Lung (tissue), 17 donors: ENCODE measurements at places on chromosomes 1 and 21. TPM values are rescaled to one million over a fixed set of nuclear protein-coding genes. Genes with fewer than 3 reads are reported as not detected.

THEM5 gene
- total RNA-seq: not detected

GPR3 gene
- total RNA-seq: 0.51 TPM

TMPRSS15 gene
- total RNA-seq: not detected

TRIM45 gene
- 6.0 TPM for total RNA-seq

LCE2A gene
- total RNA-seq: not detected

INTS3 gene
- 63.5 TPM for total RNA-seq

ESPN gene
- 11.2 TPM for total RNA-seq

NR1I3 gene
- total RNA-seq: not detected

ANKRD34A gene
- total RNA-seq: 0.06 TPM

FOXD2 gene
- total RNA-seq: 0.09 TPM

DNA sequence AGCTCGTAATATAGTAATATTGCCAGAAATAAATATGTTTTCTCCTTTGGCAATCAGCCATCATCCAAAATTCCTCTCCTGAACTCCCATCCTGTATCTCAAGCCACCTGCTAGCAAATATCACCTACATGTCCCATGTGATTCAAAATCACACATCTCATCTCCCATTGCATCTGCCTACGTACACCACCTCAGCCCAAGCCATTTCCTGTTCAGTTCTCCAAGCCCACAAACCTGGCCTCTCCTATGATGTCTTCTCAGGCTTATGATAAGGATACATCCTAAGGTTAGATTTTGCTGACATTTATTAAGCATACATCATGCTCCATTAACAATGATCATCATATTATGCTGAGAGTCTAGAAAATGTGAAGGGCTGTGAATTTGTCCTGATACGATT lies 31.9 kb upstream of the DEGS1 start:
- H3K36me3 ChIP-seq: peaks cover 8% of the 10 kb centered on the region
- H3K27ac ChIP-seq: no peak overlapping the region
- no peak for DNase-seq
- H3K27me3 ChIP-seq: no peaks in the 10 kb centered on the region
- no peaks in the 10 kb centered on the region for H3K4me1 ChIP-seq

DNA sequence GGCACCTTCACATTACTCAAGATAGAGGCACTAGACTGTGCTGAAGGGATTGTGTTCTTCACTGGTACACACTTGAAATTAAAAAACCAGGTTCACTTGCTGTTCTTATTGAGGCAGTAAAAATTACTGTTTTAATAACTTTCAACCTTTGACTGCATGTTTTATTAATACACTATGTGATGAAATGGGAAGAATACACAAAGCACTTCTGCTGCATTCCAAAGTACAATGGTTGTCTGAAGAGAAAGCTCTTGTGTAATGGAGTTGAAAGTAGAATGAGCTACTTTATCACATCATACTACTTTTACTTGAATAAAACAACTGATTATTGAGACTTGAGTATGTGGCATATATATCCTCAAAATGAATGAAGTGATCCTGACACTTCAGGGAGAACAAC lies 49.7 kb downstream of the LRRC8C start:
- H3K4me1 ChIP-seq: peaks cover 3% of the 10 kb centered on the region
- no peaks in the 10 kb centered on the region for H3K27me3 ChIP-seq
- H3K27ac ChIP-seq: no peak overlapping the region

DNA sequence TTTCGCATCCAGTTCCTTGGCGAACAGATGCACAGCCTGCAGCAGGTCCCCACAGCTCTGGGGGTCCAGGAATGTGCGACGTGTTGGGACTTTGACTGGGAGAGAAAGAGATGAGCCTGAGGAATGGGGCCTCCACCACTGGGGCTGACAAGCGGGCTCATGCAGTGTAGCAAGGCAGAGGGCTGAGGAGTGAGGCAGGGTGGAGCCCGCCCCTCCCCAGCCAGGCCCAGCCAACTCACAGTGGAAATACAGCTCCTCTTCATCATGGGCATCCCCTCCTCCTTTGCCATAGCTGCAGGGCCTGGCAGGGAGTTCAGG lies 30.7 kb downstream of the CDCA8 start:
- H3K4me3 ChIP-seq: no peak overlapping the region
- no peaks in the 10 kb centered on the region for H3K4me1 ChIP-seq
- peaks cover 3% of the 10 kb centered on the region for H3K27me3 ChIP-seq
- no peak overlapping the region for H3K27ac ChIP-seq
- no peaks in the 10 kb centered on the region for H3K36me3 ChIP-seq

GRCh38 chr1:19462781-19463503 lies 22.4 kb downstream of the CAPZB start:
- peaks cover 8% of the 10 kb centered on the region for H3K36me3 ChIP-seq
- peaks cover 6% of the 10 kb centered on the region for H3K4me1 ChIP-seq
- no peak for DNase-seq
- no peaks in the 10 kb centered on the region for H3K27me3 ChIP-seq

DNA sequence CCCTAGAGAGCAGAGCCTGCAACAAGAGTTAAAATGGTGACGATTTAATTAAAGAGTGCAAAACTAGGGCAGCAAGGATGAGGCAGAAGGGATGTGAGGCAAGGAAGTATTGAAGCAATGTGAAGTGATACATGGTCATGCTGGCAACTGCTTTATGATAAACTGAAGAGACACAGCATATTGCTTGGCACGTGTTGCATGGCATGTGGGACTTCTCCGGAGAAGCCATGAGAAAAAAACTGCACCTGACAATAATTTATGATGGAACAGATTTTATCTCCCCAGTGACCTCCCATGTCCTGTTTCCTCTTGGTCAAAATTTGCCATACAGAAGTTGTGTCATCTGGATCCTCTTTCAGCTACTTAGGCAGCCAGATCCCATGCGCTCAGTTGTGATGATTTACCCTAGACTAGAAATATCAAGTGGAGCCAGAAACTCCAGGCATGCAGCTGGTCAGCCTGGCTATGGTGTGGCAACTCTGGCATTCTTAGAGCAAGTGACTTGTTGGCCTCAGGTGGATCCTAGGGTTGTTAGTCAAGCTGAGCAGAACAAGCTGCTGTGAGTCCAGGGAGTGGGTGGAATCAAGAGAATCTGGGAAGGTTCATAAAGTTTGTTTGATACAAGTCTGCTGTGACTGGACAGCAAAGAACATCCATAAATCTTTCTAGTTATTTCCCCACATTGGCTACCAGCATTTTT lies 611.4 kb upstream of the USP24 start:
- no peak for DNase-seq
- no peaks in the 10 kb centered on the region for H3K27me3 ChIP-seq
- no peak overlapping the region for H3K27ac ChIP-seq
- H3K4me1 ChIP-seq: peaks cover 37% of the 10 kb centered on the region
- H3K4me3 ChIP-seq: no peak overlapping the region

GRCh38 chr1:240705579-240705978 lies 93.6 kb upstream of the GREM2 start:
- no peaks in the 10 kb centered on the region for H3K36me3 ChIP-seq
- H3K27me3 ChIP-seq: no peaks in the 10 kb centered on the region
- no peak overlapping the region for H3K4me3 ChIP-seq
- H3K4me1 ChIP-seq: no peaks in the 10 kb centered on the region
- no peak for DNase-seq
- no peak overlapping the region for H3K27ac ChIP-seq

DNA sequence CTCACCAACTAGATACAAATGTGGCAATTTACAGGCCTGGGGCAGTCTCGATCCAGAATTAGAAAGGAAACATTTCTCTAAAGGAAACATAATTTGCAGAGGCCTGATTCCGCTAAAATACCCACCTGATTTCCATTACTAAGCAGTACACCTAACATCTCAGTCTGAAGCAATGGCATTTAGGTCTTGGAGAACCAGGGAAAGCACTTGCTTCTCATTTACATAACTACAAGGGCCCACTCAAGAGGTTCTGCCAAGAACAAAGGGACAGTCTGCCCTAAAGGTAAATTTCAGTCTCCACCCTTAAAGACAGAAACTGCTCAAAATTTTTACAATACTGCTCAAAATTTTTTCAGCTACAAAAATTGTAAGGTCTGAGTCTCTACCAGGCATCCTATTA lies 123.7 kb upstream of the GJB5 start:
- H3K27me3 ChIP-seq: no peaks in the 10 kb centered on the region
- H3K4me3 ChIP-seq: no peak overlapping the region
- no peaks in the 10 kb centered on the region for H3K4me1 ChIP-seq

DNA sequence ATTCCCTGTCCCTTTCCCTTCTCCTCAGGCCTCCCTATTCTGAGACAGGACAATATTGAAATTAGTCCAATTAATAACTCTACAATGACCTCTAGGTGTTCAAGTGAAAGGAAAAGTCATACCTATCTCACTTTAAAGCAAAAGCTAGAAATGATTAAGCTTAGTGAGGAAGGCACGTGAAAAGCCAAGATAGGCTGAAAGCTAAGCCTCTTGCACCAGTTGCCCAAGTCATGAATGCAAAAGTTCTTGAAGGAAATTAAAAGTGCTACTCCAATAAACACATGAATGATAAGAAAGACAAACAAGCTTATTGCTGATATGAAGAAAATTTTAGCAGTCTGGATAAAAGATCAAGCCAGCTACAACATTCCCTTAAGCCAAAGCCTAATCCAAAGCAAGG lies 3.8 kb upstream of the MAP3K21 start:
- no peak overlapping the region for H3K27ac ChIP-seq
- H3K4me1 ChIP-seq: no peaks in the 10 kb centered on the region
- H3K27me3 ChIP-seq: no peaks in the 10 kb centered on the region

- H3K4me3 ChIP-seq: no peak overlapping the region
- no peaks in the 10 kb centered on the region for H3K27me3 ChIP-seq
- H3K27ac ChIP-seq: no peak overlapping the region
- no peak for DNase-seq
- no peaks in the 10 kb centered on the region for H3K4me1 ChIP-seq
- no peaks in the 10 kb centered on the region for H3K36me3 ChIP-seq
Measured at GRCh38 chr1:113320272-113320671, 70.0 kb upstream of the MAGI3 start.

DNA sequence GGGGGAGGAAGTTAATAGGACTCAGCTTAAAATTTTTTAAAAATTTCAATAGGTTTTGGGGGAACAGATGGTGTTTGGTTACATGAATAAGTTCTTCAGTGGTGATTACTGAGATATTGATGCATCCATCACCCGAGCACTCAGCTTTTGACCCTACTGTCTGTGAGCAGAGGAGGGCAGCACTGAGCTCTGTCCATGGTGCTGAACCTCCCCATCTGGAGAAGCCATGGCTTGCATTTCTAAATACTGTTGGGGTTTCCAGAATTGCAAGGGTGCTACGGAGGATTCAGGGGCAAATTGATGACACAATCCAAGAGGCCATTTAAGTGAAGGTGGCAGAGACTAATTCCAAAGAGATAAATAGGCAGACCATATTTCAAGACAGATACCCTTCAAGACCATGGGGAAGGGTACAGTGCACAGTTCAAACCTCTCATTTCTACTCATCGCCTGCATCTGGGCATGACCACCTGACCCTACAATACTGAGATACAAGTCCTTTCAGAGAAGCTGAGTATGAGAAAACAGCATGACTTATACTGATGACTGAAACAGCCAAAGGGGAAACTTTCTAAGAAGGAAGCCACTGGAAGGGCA lies 17.2 kb downstream of the SYT2 start:
- no peaks in the 10 kb centered on the region for H3K36me3 ChIP-seq
- no peak overlapping the region for H3K4me3 ChIP-seq
- no peaks in the 10 kb centered on the region for H3K4me1 ChIP-seq

DNA sequence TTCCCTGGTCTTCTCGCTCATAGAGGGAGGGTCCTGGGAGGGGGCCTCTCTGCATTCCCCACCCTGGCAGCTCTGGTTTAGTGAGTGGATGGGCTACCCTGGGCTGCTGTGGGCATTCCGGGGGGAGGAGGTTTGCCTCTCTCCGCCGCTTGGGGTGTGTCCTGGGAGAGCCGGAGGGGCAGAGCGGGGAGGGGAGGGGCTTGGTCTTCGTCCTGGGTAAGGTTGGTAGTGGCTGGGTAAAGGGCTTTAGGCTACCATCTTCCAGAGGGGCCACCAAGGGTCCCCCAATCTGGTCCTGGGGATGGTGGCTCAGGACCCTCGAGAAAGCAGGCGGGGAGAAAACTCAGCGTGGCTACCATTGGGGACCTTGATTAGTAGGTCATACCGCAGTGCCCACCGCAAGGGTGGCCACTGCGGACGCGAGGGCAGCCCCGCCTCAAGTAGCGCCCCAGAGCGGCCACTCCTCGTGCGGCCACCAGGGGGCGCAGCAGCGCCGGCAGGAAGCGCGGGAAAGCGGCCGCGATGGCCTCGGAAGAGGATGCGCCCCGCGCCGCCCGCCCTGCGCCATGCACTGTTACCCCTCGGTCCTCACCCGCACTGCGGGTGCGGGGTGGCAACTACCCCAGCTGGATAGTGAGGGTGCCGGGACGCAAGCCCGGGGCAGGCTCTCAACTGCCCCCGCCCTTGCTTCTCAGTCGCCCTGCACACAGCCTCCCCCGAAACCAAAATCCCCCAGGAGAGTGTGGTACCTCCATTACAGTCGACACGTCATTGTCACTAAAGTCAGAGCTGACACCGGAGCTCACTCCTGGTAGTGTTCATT lies 44.1 kb upstream of the SLC25A33 start:
- no peaks in the 10 kb centered on the region for H3K36me3 ChIP-seq
- H3K4me3 ChIP-seq: no peak overlapping the region
- H3K27me3 ChIP-seq: no peaks in the 10 kb centered on the region
- peaks cover 4% of the 10 kb centered on the region for H3K4me1 ChIP-seq
- H3K27ac ChIP-seq: no peak overlapping the region
- DNase-seq: peak; percentile 53

DNA sequence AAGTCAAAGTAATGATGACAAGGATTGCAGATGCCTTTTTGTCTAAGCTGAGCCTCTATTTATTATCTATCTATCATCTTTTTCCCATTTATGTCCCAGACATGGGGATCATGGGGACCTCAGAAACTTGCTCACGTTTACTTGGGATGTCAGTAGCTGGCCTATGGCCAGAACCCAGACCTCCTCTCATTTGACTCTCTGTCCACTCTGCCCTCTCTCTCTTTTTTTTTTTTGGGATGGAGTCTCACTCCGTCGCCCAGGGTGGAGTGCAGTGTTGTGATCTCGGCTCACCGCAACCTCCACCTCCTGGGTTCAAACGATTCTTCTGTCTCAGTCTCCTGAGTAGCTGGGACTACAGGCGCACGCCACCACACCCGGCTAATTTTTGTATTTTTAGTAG lies 3.7 kb upstream of the ID3 start:
- peak overlapping the region; percentile 72 for H3K27ac ChIP-seq
- peak; percentile 63 for DNase-seq
- H3K27me3 ChIP-seq: no peaks in the 10 kb centered on the region
- no peaks in the 10 kb centered on the region for H3K36me3 ChIP-seq
- peaks cover 61% of the 10 kb centered on the region for H3K4me1 ChIP-seq
- no peak overlapping the region for H3K4me3 ChIP-seq

- H3K27me3 ChIP-seq: no peaks in the 10 kb centered on the region
- DNase-seq: no peak
- H3K27ac ChIP-seq: no peak overlapping the region
- H3K4me1 ChIP-seq: no peaks in the 10 kb centered on the region
- peaks cover 69% of the 10 kb centered on the region for H3K36me3 ChIP-seq
Measured at GRCh38 chr1:1760345-1760650, 18.0 kb downstream of the NADK start.

GRCh38 chr1:109777980-109778625 lies 14.4 kb upstream of the EPS8L3 start:
- DNase-seq: peak; percentile 8
- H3K4me3 ChIP-seq: no peak overlapping the region
- peaks cover 22% of the 10 kb centered on the region for H3K4me1 ChIP-seq
- no peaks in the 10 kb centered on the region for H3K36me3 ChIP-seq

GRCh38 chr1:97996880-97997279 lies 76.0 kb upstream of the DPYD start:
- H3K27ac ChIP-seq: no peak overlapping the region
- no peaks in the 10 kb centered on the region for H3K4me1 ChIP-seq
- no peaks in the 10 kb centered on the region for H3K27me3 ChIP-seq
- no peak overlapping the region for H3K4me3 ChIP-seq
- H3K36me3 ChIP-seq: no peaks in the 10 kb centered on the region
